ENCODE measurements at places on chromosomes 5 and 9.

DNA sequence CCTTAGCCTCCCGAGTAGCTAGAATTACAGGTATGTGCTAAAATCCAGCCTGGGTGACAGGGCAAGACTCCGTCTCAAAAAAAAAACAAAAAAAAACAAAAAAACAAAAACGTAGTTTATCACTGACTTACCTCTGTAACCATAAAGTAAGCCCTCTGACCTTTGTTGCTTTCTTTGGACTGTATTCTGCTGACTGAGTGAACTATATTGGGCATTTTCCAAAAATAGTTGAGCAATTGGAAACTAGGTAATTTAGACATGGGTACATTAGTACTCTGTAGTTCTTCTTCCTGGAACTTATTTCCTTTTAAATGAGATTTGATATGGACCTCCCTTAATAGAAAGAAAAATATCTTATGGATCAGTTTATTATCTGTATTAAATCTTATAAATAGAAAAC, 66.6 kb downstream of the ANKHD1 start:
- DNase-seq: no peak

DNA sequence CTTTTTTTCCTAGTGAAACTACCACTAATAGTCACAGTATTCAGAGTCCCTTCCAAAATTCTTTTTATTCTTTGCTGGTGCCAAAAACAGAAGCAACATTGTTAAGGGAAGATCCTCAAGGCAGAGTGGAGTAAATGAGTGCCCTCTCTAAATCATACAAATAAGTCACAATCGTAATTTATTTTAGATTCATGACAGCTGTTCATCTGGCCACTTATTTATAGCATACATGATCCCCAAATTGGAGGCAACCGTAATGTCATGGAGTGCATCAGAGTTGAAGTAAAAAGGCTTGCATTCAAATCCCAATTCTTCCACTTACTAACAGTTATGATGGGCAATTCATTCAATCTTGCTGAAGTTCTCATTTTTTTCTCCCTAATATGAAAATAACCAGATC, 33.4 kb downstream of the POLK start:
- no peak for DNase-seq

DNA sequence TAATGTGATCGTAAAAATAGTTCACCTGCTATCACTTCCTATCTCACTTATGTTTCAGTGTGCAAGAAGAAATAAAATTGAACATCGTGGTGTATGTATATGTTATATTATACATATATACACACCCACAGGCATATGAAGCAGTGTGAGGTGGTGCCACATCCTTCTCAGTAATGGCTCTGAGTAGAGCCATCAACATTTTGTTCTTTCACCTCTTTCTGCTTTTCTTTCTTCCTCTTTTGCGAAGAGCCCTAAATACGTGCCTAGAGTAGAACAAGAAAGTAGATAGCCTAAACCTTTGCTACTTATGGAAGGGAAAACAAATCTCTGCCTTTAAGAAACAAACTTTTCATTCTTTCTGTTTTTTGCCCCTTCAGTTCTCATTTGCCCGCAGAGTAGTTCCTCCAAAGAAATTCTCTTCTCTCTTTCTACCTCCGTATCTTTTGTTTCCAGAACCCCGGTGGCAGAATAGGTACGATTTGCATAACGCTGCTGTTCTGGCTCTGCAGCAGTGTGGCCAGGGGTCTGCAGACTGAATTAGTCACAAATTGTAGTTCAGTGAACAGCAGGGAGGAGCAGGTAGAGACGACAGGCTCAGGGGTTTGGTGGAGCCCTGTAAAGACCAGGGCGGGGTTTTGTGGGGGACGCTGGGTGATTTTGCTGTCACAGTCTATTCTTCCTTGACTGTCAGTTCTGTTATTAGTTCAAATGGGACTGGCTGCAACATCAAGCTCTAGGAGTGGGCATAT, 40.5 kb upstream of the PJA2 start:
- no peak for DNase-seq

DNA sequence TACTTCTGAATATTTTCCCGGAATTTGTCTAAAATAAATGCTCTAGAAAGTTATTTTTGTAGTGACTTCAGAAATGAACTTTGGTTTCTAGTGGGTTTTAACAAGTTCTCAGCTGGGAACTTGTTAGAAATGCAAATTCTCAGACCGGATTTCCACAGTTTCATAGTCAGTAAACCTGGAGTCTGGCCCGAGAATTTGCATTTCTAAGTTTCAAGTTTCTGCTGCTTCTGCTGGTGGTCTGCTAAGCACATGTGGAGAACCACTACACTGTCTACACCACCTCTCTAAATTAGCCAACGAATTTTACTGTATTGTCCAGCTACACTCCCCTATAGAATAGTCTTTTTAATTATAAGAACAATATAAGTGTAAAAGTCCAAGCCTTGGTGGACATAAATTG, 208.0 kb downstream of the CHSY3 start:
- no peak for DNase-seq

DNA sequence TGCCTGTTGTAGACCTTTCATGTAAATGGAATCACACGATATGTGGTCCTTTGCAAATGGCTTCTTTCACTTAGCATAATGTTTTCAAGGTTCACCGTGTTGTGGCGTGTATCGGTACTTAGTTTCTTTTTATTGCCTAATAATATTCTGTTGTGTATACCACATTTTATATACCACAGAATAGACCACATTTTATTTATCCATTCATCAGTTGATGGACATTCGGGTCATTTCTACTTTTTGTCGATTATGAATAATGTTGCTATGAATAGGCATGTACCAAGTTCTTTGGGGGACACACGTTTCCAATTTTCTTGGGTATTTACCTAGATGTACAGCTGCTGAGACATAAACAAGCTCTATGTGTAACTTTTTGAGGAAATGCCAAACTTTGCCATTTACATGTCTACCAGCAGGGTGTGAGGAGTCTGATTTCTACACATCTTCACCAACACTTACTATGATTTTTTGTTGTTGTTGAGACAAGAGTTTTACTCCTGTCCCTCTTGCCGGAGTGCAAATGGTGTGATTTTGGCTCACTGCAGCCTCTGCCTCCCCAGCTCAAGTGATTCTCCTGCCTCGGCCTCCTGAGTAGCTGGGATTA, 144.7 kb downstream of the RGS3 start:
- DNase-seq: no peak

GRCh38 chr5:160451281-160451680, 29.6 kb downstream of the PTTG1 start:
- DNase-seq: no peak

DNA sequence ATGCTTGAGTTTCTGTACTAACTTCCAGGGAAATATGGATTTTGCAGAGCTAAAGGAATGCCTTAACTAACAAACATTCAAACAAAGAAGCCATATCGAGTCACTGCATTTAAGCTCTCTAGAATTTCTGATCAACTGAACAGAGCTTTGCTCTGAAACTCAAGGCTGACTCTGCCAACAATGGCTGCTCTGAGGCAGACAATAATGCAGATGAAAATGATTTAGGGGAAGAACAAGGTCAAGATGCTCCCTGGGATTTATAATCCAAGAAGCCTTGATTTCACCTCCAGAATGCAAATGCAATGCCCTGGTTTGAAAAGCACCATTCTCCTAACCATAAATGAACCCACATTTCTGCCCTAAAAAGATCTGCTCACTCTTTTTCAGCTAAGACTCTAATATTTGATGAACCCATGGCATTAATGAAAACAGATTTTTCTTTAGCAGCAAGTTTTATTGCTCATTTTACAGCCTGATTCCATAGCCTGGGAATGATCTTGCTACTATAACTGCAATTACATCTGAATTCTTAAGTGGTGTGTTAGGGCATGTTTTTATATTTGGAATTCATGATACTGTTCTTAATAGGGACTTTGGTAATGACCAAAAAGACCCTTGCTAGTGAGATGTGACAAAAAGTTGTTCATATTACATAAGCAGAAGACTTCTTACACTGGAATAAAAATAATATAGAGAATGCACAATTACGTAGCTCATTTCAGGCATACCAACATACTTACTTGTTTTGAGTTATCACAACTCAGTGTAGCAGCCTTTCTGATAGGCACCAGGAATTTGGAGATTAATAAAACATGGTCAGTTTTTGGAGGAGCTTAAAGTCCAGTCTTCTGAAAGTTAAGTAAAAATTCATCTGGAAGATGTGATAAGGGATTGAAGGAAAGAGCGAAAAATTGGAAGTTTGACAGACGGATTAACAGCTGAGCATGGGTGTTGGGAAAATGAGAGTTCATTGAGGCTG, 169.4 kb downstream of the TRPM3 start:
- DNase-seq: no peak

GRCh38 chr5:115321309-115321708, 24.9 kb upstream of the CCDC112 start:
- DNase-seq: no peak

DNA sequence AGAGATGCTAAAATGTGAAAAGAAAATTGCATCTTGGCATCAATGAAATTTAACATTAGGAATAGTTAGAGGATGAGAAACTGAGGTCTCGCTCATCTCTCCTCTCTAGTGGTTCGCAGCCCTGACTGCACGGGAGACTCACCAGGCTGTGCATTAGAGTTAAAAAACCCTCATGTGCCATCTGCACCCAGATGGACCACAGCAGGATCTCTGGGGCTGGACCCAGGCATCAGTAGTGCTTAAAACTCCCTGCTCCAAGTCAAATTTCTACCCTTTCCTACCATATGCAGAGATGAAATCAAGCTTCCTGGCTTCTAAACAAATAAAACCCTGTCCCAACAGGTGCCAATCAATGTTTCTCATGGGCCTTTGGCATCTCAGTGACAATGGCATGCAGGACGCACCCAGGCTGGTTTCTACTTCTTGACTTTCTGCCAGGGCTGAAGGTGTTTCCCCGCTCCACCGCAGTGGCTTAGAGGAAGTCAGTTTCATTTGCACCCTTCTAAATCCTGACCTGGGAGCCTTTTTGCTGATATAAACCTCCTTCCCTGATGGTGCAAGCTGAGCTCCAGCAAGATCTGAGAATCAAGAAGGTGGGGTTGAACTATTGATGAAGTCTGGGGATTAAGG, 132.6 kb downstream of the NSG2 start:
- no peak for DNase-seq

DNA sequence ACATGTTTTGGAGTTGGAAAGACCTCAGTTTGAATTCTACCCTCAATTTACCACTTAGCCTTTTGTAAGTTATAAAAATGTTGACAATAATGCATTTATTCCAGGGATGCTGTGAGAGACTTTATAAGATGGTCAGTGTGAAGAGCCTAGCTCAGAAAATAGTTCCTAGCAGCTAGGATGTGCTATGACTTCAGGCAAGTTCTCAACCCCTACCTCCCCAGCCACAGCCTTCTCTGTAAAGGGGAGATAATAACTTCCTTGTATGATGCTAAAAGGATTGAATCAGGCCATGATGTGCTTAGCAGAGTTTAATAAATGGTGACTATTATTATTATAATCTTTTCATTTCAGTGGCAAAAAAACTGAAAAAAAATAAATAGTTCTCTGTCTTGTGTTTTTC, 77.6 kb downstream of the ALDH1A1 start:
- no peak for DNase-seq

DNA sequence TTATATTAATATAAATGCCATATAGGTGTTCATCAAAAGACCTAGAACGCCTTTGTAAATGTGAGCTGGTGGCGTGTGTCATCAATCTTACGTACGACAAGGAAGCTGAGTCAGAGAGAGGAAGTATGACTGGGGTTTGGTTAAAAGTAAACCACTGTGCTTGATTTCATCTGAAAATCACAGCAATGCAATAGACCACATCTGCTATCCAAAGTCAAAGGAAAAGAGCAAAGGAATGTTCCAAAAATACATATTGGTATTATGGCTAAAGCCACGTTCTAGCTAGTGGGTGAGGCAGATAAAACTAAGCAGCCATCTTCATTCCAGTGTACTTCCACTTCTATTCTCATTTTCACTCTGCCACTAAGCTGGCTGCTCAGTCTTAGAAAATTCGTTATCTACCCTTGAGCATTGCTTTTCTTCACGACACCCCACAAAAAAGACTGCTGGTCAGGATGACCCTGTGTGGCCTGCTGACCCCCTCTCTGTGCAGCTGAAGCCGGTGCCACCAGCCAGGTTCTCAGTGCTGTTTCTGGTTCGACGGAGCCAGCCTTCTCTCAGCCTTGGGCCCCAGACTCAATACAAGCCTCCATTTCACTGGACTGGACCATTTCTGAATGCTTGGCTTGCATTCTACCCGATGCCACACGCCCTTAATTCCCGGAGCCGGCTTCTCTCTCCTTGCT, 23.8 kb downstream of the SHC3 start:
- no peak for DNase-seq

- no peak for DNase-seq
Observed at GRCh38 chr9:24986331-24986730, 440.6 kb upstream of the IZUMO3 start.

DNA sequence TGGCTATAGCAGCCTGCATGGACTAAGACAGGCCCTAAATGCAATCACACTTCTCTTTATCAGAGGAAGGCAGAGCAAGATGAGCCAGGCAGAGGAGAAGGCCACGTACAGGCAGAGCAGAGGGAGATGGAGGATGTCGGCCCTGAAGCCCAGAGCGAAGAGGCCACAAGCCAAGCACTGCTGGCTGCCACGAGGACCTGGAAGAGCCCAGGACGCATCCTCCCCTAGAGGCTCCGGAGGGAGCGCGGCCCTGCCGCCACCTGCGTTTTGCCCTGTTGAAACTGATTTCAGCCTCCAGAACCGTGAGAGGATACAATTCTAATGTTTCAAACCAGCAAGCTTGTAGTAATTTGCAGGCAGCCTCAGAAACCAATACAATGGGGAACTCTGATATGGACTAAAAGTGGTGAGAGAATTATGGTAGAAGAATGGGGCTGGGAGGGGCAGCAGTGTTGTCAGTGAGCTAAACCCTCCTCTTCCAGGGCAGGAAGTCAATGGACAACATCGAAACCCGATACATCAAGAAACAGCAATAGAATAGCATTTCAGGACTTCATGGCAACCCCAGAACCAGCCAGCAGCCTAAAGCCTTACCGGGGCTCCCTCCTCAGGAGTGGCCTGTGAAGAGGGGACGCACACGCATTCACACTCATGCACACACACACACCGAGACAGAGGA, 32.6 kb downstream of the ADAMTS2 start:
- DNase-seq: no peak

DNA sequence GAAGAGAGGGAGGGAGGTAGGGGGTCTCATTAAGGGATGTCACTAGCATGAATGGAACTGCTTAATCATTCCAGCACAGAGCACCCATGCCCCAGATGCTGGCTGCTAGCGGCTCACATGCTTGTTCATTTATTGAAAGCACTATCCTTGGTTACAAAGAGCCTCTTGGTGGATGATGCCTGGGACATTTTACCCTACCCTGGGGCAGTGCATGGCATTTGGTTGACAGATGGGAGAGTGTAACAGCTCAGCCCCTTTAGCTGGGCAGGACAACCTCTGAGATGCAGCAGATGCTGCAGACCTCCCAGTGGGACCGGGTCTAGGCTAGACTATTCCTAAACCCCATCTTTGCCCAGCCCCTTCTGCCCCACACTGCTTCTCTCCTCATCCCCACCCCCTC, 46.9 kb upstream of the TCERG1 start:
- no peak for DNase-seq
